ENCODE measurements at places on chromosomes 5 and 9.

GRCh38 chr9:126158588-126159429, 167.8 kb upstream of the MVB12B start:
- DNase-seq = no peak

- no peak for DNase-seq
Observed at GRCh38 chr5:141135030-141135717, at the start of gene PCDHB5. Gene PCDHB5, plus strand, starts transcription at chr5:141135206. Its CDS starts 229 bp downstream, at chr5:141135435.

DNA sequence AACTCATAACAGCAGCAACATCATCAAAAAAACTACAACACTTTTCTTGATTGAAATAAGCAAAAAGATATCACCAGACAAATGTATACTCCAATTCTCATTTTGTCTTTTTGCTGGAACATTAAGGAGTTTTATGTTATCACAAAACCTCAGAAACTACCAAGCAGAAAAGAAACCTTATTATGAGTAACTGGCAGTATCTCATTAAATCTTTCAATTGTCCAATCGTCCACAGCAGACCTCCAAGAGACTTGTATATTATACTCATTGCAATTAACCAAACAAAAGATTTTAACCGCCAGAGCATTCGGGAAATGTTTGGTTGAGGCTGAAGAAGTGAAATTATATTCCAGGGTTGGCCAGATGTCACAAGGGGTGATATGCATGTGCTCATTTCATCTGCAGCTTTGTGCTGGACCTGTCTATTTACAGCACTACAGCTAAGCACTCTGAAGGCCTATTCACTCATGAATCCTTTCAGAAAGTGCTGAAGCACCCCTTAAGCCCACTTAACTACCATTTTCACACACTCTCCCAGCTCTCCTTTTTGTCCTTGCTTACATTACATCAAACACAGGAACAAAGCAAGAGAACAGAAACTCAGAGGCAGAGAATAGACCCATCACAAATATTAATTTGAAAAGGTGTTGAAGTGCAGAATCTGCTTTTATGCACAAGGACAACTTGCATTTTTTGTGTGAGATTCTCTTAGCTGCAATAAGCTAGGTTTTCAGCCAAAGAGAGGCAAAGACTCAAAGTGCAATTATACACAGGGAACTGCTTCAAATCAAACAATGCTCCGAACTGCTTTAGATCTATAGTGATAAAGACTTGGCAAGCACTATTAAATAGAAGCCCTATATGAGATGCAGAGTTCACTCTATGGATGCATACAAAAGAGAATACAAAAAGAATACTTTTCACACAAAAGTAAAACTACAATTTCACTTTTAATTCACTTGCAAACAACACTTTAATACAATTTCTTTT, 150.4 kb upstream of the POU5F2 start:
- no peak for DNase-seq

- no peak for DNase-seq
Observed at GRCh38 chr9:127644943-127645342, 32.9 kb downstream of the STXBP1 start.

DNA sequence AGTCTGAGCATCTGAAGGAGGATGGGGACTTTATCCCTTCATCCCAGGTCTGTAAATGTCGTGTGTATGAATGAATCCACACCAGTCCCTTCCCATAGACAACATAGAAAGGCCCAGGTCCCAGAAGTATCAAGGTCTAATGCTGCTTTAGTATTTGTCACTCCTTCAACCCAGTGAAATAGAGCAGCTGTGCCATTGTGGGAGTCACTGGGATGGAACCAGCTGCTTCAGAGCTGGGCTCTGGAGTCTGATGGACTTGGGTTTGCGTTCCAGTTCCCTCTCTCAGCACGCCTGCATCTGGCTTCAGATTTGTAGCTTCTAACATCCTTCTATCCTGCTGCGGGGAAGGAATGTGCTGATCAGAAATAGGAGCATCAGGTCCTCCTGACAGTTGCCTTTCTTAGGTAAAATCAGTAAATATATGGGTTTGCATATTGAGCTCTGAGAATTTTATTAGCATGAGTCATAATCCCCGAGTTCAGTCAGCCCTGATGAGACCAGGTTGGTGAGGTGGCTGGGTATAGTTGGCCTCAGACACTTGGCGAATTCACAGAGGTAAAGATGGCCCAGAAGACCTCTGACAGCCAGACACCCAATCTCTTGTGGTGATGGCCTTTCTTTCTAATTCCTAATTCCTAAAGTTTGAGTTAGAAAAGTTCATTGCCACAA, 10.1 kb downstream of the ACO1 start:
- DNase-seq = no peak

- no peak for DNase-seq
Observed at GRCh38 chr9:86082870-86083269, 16.5 kb downstream of the GOLM1 start.
